ENCODE measurements at places on chromosomes 4 and X.

DNA sequence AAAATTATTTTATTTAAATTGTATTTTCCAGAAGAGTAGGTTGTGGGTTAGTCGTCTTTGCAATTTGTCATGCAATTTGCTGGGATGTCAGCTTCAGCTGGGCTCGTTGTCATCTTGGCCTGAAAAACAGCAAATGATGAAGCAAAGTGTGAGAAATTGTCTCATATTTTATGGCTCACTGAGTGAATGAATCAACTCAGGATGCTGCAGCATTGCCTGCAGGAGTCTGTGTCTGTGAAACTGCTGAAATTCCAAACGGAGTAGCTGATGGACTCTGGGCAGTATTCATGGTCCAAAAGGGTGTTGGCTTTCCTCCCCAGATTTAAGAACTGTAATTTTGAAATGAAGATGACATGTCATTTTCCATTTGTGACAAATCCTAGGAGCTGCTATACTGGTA, 37.2 kb downstream of the CXCL8 start:
- DNase-seq, result no peak

DNA sequence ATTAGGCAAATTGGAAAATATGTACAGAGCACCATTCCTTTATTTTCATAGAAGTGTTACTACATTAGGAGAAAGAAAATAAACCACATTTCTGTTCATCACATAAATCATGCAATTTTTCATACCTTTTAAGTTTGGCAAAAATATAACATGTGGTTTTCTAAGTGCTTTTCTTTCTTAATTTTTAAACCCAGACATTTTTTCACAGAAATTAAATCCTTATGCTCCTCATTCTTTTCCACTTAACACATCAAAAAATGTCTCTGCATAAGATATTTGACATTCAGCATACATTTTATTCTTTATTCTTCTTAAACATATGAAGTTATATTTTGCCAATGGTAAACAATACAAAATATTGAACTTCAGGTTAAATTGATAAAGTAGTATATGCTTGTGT, 826.6 kb upstream of the SLIT2 start:
- DNase-seq, result no peak

- DNase-seq, result peak; percentile 11
Observed at GRCh38 chr4:167233685-167234315, 494 bp downstream of the SPOCK3 start.

DNA sequence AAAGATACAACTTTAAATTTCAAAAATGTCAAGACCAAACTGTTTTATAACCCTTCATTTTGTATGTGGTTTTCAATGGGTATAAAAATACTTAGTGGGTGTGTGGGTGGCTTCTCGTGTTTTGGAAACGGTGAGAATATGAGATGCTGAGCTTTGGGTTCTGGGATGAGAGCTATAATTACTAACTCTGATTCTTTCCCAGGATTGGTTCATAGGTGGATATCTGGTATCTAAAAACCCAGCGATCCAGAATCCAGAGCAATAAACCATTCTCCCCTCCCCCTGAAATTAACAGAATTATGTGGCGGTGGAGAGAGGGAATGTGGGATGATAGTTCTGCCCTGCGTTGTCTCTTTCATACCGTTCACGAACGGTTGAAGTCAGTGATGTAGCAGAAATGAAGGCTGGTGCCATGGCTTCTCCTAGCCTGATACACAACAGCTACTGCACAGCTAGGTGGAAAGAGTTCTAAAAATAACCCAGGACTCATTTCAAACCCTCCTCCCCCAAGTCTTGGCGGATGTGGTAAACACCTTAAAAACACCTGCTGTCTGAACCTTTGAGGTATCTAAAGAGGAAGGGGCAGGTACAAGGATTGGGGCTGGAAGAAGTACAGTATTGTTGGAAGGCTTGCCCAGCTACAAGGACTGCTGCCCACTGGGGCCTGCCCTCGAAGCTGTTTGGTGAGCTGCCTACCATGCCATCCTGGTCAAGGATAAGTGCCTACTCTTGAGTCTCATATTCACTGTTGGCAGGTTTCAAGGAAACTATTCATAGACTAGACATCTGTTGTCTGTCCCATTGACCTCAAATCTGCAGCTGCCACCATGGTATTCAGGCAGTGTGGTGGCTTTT, 44.5 kb downstream of the SEPTIN11 start:
- DNase-seq, result peak; percentile 27

DNA sequence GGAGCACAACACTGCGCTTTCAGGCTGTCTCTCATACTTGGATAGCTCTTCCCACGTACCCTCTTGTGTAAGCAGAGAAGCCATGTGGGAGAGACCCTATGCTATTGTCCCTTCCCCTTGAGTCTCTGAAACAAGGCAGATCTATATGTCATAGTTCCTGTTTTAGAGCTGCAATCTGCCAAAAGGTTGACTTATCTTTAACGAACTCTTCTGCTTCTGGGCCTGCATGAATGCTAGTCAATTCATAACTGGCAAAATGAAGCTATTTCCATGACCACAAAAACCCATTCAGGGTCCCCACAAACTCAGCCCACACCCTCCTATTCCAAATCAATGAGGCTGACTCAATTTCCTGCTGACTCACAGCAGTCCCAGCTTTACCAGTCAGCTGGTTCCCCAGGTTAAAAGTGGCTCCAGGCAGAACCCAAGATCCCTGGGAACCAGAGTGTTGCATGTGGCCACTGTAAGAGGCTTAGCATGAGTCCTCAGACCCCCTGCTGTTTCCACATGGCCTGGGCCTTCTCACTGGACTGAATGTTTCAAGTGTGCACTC, 25.3 kb upstream of the SOD3 start:
- DNase-seq, result no peak

- DNase-seq, result no peak
Observed at GRCh38 chrX:129641941-129642340, 12.8 kb downstream of the APLN start.

- no peak for DNase-seq
Observed at GRCh38 chrX:46884799-46885198, 27.4 kb upstream of the JADE3 start.

- no peak for DNase-seq
Observed at GRCh38 chrX:31228909-31229308, 157.1 kb upstream of the FTHL17 start.

DNA sequence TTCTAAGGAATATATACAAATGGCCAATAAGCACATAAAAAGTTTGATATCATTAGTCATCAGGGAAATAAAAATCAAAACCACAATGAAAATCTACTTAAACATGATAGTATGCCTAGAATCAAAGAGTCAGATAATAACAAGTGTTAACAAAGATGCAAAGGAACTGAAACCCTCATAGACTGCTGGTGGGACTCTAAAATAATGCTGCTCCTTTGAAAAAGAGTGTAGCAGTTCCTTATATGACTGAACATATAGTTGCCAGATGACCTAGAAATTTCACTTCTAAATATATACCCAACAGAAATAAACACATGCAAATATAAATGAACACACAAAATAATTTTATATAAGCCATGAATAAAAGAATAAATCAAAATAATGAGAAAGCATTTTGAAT, 205.1 kb upstream of the CTSO start:
- DNase-seq, result no peak

GRCh38 chrX:153520287-153520917, 3.0 kb downstream of the ATP2B3 start:
- no peak for DNase-seq

DNA sequence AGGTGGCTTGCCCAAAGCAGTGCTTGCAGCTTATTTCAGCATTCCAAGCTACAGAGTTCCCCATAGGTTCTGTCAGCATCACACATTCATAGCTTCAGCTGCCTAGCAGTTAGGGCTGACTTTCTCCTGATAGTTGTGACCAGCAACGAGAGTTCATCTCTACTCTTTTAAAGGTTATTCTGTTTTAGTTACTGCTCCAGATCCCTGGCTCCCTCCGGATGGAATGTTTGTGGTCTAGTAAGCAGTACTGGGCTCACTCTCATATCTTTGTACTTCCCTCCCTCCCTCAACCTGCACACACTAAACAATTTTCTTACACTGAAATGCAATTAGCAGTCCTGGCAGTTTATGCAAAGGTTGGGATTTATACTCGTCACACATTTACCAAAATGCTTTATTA, 43.9 kb downstream of the PTTG2 start:
- no peak for DNase-seq

DNA sequence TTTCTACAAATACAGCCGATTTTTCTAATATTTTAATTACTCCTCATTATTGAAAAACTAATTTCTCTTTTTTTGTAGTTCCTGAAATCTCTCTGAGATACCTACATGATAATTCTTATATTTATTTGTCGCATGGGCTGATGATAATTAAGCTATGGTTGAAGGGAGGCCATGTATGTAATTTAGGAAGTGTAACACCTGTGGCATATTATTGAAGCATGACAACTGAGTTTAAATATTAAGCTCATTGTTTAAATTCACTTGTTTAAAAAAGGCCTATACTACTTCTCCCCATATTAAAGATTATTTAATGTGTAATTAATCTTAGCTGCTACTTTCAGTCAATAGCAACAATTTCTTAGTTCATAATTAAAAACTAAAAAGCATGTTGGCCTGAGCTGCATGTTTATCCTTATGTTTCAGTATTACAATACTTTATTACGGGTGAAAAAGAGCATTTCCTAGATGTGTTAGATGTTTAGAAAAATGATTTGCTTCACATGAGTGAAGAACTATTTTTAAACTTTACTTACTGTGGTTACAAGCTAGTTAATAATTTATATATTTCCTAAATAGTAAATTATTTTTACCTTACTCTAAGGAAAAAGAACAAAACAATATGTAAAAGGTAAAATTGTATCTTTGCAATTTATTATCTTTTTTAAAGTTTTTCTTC, 122.4 kb downstream of the RAP1GDS1 start:
- no peak for DNase-seq

- DNase-seq, result peak; percentile 79
Observed at GRCh38 chrX:130091980-130092522, 18.2 kb downstream of the ELF4 start.

GRCh38 chrX:42127563-42127962, 204.2 kb upstream of the CASK start:
- DNase-seq, result no peak

GRCh38 chr4:25938787-25939186, 24.8 kb downstream of the SMIM20 start:
- peak; percentile 47 for DNase-seq

DNA sequence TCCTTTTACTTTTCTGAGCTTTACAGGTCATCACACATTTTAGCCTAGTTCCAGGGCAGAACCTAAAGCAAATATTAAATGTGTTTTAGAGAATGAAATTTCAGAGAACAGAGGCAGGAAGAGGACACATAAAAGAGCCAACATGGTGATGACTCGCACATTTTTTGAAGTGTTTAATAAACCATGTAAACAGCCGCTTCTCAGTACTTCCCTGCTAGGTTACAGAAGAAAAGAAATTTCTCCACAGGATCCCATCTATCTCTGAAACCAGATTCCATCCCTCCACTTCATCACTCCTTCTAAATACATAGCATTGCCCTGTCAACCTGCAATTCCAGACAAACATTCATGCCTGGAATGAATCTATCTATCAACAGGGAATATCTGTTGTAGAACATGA, 949.5 kb upstream of the PCDH7 start:
- DNase-seq, result no peak

DNA sequence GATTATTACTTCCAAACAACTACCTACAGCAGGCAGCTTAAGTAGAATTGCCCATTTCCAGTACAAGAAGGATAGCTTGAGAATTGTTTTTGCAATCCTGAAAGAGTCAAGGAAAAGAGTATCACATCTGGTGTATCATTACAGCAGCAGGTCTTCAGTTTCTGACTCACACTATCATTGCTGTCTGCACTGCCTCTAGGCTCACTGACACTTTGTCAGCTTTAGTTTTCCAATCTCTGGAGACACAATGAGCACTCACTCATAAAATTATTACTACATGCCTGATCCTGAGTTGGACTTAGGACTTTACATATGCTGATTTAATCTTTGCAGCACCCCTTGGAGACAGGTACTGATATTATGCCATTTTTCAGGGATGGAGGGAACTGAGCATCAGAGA, 244.6 kb upstream of the BOD1L1 start:
- DNase-seq, result no peak

DNA sequence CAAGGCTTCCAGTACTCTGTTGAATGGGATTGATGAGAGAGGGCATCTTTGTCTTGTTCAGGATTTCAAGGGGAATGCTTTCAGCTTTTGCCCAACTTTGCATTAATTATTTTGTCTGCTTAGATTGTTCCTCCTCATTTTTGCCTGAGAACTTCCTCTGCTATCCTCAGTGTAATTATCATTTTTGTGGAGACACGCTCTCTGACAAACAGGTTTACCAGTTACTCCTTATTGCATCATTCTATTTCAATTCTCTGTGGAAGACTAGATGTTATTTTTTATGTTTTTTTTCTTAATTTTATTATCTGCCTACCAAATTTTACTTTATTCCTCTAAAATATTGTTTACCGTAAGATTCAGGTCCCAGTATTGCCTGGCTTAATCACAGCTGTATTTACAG, 349.2 kb downstream of the ADGRL3 start:
- DNase-seq, result no peak

- no peak for DNase-seq
Observed at GRCh38 chr4:73208376-73208775, 50.2 kb downstream of the ANKRD17 start.

DNA sequence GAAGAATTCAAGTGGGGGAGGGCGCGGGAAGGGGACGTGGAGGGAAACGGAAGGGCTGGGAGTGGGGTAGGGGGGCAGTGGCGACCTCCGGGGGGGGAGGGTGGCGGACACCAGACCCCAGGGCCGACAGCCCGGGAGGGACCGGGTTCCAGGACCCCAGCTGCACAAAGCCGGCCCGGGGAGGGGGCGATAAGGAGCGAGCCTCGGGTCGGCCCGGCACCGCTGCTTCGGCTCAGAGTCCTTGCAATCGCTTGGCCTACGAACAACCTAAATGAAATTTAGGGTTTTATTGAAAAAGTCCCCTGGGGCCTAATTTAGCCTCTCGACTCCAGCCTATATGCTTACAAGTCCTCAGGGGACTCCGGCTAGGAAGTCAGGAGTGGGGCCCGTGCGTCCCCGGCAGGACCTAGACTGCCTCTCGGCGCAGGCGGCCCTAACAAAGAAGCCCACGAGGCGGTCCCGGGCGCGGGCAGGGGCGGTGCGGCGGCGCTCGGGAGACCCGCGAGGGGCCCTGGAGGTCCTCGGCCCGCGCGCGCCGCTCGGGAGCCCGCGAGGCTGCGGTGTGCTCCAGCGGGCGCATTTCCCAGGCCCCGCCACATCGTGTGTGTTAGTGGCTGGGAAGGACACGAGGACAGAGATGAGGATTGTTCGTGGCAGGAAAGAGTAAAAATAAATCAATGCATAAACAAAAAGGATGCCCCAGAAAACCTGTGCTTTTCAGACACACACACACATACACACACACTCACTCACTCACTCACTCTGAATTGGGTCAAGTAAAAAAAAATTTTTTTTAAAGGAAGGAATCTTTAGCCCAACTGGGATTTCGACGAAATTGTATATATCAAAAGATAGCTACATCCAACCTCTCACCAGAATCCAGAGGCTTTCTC, 70.0 kb downstream of the MGST2 start:
- peak; percentile 18 for DNase-seq

- DNase-seq, result no peak
Observed at GRCh38 chr4:588351-588849, 12.3 kb upstream of the TMEM271 start.

- no peak for DNase-seq
Observed at GRCh38 chrX:81336455-81337152, 134.7 kb downstream of the SH3BGRL start.

GRCh38 chr4:121642876-121643585, 53.7 kb downstream of the ANXA5 start:
- DNase-seq, result no peak

GRCh38 chr4:125710766-125711165, 396.0 kb downstream of the FAT4 start:
- DNase-seq, result no peak
